Glomerular endothelial cell (primary cell): ENCODE measurements at places on chromosomes 1 and 21. TPM values are rescaled to one million over a fixed set of nuclear protein-coding genes. Genes with fewer than 3 reads are reported as not detected.

OR2M3 gene
- not detected in 2 replicates for total RNA-seq

TNFAIP8L2 gene
- not detected in 2 replicates for total RNA-seq

OR10X1 gene
- not detected in 2 replicates for total RNA-seq

LCE1E gene
- not detected in 2 replicates for total RNA-seq

GRCh38 chr1:211900441-211900840, 69.9 kb upstream of the LPGAT1 start:
- no peak for DNase-seq

- no peak for DNase-seq
These were observed 43.5 kb downstream of the DOP1B start for GRCh38 chr21:36200081-36200561.

DNA sequence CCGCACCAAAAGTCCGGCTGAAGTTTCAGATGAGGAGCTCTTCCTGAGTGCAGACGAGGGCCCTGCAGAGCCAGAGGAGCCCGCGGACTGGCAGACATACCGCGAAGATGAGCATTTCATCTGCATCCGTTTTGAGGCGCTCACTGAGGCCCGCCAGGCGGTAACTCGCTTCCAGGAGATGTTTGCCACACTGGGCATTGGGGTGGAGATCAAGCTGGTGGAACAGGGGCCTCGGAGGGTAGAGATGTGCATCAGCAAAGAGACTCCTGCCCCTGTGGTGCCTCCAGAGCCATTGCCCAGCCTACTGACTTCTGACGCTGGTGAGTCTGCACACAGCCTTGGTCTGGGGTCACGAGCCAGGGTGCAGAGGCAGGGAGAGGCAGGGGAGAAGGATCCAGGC, 84.7 kb downstream of the TRIM11 start:
- no peak for DNase-seq

DNA sequence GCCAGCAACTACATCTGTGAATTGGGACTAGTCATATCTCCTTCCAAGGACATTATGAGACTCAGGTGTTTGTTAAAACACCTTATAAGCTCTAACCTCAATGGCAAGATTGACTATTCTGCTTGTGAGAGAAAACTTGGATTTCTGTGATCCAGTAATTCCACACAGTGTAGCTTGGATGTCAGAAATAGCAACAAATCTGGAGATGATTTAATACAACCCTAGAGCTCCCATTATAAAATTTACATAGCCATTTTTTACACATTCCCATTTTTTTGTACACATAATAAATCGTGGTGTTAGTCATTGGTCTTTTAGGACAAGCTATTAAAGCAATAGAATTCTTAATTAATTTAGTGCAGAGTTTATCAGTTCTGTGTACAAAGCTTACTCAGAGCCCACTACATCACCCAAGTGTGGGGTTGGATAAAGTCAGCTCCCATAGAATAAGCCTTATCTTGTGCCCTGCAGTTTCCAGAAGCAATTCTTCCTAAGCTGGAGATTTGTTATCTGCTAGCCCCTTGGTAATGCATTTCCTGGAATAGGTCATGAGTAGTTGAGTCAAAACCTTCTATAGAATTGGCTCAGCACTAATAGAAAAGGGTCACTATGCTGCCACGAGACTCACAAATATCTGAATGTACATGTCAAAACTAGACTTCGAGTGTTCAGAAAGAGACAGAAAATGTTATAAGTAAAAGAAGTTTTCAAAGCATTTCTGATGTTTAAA, 434.0 kb upstream of the RUNX1 start:
- no peak for DNase-seq
